Foreskin fibroblast (primary cell): ENCODE measurements at places on chromosomes 6 and 20.

DNA sequence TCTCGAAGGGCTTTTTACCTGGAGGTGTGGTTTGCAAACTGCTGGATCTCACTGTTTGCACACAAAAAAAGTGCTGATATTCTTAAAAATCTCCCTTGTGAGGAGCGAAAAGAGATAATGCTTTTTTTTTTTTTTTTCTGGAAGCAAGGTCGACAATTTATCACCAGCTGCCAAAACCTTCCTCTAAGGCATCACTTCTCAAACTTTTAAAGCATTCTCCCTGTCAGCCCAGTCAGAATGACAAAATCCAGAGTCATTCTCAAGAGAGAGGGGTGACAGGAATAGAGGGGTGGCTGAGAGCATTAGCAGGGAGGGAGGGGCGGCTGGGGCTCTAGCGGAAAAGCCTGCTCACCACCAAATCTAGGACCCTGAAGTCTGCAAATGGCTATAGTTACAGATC lies 137.2 kb upstream of the ARMC2 start:
- no peak for DNase-seq

DNA sequence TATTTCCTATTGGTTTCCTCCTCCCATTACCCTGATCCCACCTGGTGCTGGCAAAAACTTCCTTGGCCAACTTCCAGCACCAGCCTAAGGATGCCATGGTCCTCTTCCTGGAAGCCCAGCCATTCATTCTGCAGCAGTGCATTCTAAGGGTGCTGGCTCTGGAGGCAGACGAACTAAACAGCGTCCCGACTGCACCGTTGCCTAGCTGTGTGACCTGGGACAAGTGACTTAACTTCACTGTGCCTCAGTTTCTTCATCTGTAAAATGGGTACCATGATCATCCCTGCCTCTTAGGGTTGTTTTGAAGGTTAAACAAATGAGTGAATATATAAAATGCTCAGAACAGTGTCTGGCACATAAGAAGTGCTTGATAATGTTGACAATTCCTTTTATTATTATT lies 120.9 kb upstream of the ZNF217 start:
- no peak for DNase-seq

GRCh38 chr6:123638865-123639264 lies 2.1 kb upstream of the TRDN start:
- no peak for DNase-seq

- DNase-seq = peak; percentile 90
These were observed 236.0 kb upstream of the SGK1 start for GRCh38 chr6:134553936-134554335.

DNA sequence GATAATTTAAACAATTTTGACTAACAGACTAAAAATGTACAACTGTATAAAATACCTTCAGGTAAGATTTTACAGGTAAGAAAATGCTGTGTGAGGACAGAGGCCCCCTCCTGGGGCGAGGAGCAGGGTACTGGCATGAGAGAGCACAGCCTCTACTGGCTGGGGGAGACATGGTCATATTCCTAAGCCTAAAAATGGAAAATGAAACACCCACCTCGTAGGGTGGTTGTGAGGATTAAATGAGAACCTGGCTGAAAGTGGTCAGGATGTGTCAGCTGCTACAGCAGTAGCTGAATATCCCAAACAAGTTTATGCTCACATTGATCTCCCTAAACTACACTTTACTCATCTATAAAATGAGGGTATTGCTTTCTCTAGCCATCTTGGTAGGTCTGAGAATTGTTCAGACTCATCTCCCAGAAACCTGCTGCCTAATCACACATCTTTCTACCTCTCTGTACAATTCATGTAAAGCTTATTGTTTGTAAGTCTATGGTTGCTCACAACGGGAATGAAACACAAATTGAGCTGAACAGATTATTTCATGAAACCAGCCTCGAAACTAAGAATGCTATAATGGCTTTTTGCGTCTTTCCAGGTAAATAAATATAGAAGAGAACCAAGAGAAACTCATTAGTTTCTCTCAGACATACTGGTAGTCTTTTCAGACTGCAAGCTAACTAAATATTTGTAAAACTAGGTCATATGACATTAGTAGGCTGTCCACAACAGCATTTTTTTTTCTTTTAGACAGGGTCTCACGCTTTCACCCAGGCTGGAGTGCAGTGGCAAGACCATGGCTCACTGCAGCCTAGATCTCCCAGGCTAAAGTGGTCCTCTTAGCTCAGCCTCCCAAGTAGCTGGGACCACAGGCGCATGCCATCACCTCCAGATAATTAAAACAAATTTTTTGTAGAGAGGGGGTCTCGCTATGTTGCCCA lies 69.6 kb downstream of the POPDC3 start:
- DNase-seq = no peak

- no peak for DNase-seq
These were observed 253.8 kb upstream of the CDYL start for GRCh38 chr6:4522453-4522852.

DNA sequence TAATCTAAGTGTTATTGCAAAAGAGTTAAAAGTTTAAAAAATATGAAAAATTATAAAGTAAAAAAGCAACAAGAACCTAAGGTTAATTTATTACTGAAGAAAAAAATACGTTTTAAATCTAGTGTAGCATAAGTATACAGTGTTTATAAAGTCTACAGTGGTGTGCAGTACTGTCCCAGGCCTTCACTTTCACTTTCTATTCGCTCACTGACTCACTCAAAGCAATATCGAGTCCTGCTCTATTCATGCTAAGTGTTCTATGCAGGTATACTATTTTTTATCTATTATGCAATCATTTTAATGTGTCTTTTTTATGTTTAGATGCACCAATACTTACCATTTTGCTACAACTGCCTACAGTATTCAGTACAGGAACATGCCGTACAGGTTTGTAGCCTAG lies 113.0 kb downstream of the MANEA start:
- no peak for DNase-seq

- no peak for DNase-seq
These were observed 75.1 kb downstream of the ADGRG6 start for GRCh38 chr6:142376800-142377496.

DNA sequence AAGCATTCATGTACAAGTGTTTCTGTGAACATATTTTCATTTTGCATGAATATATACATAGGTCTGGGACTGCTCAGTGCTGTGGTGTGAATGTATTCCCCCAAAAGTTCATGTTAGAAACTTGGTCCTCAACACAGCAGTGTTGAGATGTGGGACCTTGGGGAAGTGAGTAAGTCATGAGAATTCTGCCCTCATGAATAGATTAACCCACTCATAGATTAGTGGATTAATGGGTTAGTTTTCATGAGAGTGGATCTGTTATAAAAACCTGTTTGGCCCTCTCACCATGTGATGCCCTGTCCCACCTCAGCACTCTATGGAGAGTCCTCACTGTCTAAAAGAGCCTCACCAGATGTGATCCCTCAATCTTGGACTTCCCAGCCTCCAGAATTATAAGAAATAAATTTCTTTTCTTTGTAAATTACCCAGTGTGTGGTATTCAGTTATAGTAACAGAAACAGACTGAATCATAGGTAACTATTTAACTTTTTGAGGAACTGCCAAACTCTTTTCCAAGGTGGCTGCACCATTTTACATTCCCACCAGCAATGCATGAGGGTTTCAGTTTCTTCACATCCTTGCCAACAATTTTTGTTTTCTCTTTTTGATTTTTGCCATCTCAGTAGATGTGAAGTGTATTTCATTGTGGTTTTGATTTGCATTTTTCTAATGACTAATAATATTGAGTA lies 45.3 kb downstream of the QRSL1 start:
- DNase-seq = no peak

DNA sequence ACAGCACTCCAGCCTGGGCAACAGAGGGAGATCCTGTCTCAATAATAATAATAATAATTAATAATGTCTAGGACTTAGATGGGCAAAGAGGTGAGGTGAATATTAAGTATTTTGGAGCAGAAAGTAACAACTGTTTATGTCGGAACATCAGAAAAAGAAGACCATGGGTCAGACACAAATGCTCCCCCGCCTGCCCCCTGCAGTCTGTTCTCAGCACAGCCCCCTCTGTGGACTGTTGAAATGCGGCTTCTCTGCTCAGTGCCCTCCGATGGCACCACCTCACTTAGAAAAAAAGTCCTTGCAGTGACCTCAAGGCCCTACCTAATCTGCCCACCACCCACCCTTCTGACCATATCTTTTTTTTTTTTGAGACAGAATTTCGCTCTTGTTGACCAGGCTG lies 5.2 kb upstream of the ETV7 start:
- DNase-seq = no peak

DNA sequence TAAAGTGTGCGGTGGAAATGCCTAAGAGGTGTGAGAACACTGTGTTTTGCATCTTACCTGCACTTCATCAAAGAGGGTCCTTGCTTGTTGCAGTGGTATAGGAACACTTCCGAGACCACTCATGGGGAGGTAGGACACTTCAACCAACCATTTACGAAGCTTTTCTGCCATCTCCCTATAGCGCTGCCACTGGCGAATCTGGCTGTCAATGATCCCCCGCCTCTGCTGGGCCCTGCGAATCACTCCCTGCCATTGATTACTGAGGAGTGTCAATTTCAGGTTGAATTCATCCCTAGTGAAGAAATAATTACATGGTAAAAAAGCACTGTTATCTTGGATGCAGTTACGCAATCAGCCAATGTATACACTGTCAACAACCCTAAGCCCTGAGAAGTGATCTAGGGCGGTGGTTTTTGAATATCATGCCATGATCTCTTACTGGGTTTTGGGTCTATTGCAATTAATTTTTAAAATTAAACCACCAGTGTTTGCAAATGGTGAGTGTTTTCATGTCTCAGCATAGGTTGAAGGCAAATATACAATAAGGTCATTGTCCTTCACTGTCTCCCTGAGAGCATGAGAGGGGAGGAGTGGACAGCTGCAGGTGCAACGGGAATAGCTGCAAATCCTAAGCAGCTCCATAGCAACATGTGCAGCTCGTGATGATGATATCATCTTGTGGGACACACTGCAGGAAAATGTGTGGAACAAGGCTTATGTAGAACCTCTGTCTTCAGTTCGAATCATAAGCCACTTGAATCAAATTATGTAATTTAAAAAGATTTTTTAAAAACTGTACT lies 400.6 kb downstream of the ESR1 start:
- no peak for DNase-seq

GRCh38 chr6:33323623-33323948 lies 6.0 kb upstream of the ZBTB22 start:
- no peak for DNase-seq

- no peak for DNase-seq
These were observed 2.7 kb upstream of the BTN3A2 start for GRCh38 chr6:26362093-26362835.

- DNase-seq = no peak
These were observed 23.8 kb downstream of the GABRR2 start for GRCh38 chr6:89291256-89291819.

DNA sequence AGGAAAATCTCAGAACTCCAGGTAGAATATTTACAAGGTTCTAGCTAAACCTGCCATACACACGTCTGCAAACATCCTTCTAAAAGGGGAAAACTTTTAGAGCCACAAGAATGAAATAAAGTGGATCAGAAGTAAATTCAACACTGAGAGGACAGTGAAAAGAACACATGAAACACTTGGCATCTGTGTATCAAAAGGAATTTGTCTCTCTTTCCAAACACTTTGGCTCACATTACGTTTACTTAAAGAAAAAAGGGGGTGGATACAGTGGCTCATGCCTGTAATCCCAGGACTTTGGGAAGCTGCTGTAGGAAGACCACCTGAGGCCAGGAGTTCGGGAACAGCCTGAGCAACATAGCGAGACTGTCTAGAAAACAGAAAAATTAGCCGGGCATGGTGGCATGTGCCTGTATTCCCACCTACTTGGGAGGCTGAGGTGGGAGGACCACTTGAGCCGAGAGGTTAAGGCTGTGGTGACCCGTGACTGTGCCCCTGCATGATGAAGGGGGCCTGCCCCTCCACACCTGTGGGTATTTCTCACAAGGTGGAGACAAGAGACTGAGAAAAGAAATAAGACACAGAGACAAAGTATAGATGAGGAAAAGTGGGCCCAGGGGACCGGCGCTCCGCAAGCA lies 35.4 kb downstream of the NINL start:
- no peak for DNase-seq

- DNase-seq = no peak
These were observed 217.7 kb downstream of the ATXN1 start for GRCh38 chr6:16543521-16543920.

GRCh38 chr20:59138114-59138748 lies 25.4 kb upstream of the ZNF831 start:
- DNase-seq = no peak

GRCh38 chr20:40431611-40432010 lies 257.4 kb downstream of the MAFB start:
- no peak for DNase-seq

DNA sequence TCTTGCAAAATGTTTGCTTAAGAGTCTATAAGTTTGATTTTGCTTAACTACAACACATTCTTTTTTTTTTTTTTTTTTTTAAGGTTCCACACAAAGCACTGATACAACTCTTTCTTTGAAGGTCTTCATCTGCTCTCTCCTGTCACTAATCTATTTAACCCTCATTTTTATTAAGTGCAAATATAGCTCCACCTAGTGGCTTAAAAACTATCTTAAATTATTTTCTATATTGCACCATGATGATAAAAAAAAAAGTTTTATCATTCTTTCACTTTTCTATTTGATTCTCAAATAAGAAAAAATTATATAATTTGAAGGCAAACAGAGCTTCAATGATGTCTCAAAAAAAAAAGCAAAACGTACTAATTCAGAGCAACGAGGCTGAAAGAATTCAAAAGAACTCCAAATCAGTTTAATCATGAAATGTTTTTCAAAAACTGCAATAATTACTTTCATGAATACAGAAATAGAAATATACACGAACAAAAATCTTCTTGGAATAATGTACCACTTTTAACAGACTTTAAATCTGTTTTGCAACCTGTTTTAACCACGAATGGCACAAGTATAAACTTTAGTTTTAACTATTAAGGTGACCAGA lies 12.8 kb downstream of the ESF1 start:
- DNase-seq = no peak

DNA sequence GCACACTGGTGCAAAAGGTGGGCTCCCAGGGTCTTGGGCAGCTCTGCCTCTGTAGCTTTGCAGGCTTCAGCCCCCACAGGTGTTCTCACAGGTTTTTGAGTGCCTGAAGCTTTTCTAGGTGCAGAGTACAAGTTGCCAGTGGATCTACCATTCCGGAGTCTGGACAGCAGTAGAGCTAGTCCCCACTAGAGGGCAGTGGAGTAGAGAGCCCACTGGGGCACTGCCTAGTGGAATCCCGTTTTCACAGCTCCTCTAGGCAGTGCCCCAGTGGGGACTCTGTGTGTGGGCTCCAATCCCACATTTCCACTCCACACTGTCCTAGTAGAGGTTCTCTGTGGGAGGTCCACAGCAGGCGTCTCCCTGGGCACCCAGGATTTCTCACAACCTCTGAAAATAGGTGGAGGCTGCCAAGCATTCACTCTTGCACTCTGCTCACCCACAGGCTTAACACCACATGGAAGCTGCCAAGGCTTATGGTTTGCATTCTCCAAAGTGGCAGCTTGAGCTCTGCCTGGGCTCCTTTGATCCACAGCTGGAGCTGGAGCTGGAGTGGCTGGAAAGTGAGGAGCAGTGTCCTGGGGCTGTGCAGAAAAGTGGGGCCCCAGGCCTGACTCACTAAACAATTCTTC lies 86.3 kb upstream of the PROKR2 start:
- no peak for DNase-seq

GRCh38 chr6:145893586-145893985 lies 70.6 kb downstream of the SHPRH start:
- DNase-seq = no peak

- no peak for DNase-seq
These were observed 187.9 kb downstream of the TTLL2 start for GRCh38 chr6:167512696-167513375.
